ENCODE measurements at places on chromosomes 3 and 15.

GRCh38 chr15:74438721-74439316 is 5.1 kb upstream of the SEMA7A start:
- peak; percentile 62 for DNase-seq

DNA sequence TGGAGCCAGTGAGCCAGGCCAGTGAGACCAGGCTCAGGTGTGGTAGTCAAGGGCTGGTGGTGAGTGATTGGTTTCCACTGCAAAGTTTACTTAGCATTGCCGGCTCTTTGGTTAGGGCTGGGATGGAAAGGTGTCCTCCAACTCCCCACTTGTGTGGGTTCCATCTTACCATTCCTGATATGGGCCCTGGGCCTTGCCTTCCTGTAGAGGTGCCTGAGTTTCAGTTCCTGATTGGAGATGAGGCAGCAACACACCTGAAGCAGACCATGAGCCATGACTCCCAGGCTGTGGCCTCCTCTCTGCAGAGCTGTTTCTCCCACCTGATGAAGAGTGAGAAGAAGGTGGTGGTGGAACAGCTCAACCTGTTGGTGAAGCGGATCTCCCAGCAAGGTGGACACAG is 3.1 kb downstream of the MPI start:
- DNase-seq = no peak

GRCh38 chr15:95559875-95560394 is 770.6 kb upstream of the NR2F2 start:
- no peak for DNase-seq

GRCh38 chr15:94206463-94207167 is 24.7 kb upstream of the MCTP2 start:
- no peak for DNase-seq

- no peak for DNase-seq
These were observed 59.0 kb downstream of the ARIH1 start for GRCh38 chr15:72532991-72533601.

- no peak for DNase-seq
These were observed 20.0 kb downstream of the SLC35G2 start for GRCh38 chr3:136838641-136839555.

DNA sequence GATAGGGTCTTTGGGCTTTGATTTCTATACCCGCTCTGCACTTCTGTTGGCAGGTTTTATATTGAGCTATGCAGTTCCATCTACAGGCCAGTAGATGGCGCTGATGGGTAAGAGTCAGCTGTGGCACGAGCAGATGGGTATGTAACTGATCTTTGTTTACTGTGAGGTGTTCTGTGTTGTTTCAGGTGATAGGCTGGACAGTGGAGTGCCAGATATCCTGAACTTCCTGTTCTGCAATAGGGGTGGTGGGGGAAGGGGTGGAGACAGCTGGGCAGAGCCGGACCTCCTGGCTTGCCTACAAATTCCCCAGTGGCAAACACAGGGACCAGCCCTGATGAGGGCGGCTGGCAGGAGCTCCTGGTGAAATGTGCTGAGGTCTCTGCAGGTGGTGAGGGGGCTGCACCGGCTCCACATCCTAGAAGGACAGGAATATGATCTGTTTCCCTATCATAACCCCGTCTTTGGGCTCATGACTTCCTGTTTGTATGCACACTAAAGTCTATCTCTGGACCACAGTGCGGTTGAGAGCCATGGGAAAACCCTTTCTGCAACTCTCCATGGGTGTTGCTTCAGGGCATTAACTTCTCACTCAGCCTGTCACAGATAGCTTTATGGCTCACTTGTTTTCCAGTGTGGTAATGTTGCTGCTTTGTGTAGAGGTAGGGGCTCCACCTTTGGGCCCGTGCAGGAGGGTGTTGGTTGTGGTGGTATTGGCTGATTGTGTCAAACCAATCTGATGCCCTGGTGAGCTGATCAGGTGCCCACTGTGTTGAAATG is 13.4 kb upstream of the FAM98B start:
- peak; percentile 36 for DNase-seq
